ENCODE measurements at places on chromosomes 16 and 17.

- DNase-seq: no peak
Observed at GRCh38 chr17:18318117-18318516, 3.0 kb downstream of the SMCR8 start.

DNA sequence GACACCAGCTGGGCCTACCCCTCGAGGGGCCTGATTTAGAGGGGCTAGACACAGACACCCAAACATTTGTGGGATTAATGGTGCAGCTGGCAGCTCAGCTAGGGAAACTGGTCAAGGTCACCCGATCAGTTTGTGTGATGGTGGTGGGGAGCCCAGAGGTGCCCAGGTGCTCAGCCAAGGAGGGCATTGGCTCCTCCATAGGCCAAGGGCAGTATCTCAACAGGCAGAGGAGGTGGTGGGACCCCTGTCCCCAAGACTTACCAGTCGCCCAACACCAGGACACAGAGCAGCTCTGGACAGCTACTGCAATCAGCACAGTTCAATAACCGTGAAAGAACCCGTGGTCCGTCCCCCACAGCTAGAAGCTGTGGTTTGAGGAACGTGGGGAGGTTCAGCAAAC is 120.9 kb downstream of the C16orf78 start:
- no peak for DNase-seq

GRCh38 chr17:27157898-27158297 is 136.0 kb upstream of the WSB1 start:
- no peak for DNase-seq

GRCh38 chr17:43515656-43516055 is 30.5 kb downstream of the ETV4 start:
- DNase-seq: peak; percentile 15

- no peak for DNase-seq
Observed at GRCh38 chr16:14609716-14610115, 20.3 kb downstream of the PARN start.

All from NCI-H524 (cell line).